ENCODE measurements at places on chromosomes 3 and 15.

- no peak for DNase-seq
These were observed 21.4 kb downstream of the CHDH start for GRCh38 chr3:53824795-53825194.

DNA sequence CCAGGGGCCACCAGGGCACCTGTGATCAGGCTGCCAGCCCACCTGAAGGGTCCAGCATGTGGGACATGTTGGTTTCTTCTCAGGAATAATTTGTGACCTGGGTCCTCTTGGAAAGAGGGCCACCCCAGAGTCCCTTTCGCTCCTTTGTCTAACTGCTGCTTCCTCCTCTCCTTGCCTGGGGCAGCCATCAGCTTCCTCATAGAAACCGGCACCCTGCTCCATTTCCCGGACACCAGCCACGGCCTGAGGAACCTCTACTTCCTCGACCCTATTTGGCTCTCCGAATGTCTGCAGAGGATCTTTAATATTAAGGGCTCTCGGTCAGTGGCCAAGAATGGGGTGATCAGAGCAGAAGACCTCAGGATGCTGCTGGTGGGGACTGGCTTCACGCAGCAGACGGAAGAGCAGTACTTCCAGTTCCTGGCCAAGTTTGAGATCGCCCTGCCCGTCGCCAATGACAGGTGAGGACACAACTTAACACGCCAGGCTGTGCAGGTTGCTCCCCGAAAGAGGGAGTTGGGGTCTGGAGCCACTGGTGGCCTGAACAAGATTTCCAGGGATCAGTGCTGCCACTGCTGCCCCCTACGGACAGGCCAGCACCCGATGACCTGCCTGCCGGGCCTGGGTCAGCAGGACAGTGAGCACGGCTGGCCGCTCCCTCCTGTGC is 109.7 kb downstream of the LRRK1 start:
- peak; percentile 82 for DNase-seq

GRCh38 chr15:75545064-75545463 is 34.1 kb downstream of the PTPN9 start:
- DNase-seq = no peak

DNA sequence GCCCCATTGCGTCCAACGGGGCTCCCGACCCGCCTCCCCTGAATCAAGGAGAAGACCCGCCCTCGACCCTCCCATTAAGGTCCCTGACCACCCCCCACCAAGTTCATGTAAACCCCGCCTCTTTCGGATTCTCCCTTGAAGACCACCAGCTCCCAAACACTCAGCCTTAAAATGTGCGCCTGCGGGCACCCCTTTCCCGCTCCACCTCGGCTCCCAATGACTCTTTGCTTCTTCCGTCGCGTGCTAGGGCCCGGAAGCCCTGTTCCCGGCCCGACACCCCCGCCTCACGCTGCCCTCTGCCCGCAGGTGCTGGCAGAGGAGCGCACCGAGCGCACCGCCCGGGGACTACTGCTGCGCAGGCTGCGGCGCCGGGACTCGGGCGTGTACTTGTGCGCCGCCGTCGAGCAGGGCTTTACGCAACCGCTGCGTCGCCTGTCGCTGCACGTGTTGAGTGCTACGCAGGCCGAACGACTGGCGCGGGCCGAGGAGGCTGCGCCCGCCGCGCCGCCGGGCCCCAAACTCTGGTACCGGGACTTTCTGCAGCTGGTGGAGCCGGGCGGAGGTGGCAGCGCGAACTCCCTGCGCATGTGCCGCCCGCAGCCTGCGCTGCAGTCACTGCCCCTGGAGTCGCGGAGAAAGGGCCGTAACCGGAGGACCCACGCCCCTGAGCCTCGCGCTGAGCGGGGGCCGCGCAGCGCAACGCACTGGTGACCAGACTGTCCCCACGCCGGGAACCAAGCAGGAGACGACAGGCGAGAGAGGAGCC is 2.7 kb upstream of the LSMEM2 start:
- no peak for DNase-seq

- no peak for DNase-seq
These were observed 31.8 kb downstream of the LPP start for GRCh38 chr3:188185717-188186251.

GRCh38 chr3:183692436-183692835 is 5.2 kb upstream of the YEATS2 start:
- no peak for DNase-seq

DNA sequence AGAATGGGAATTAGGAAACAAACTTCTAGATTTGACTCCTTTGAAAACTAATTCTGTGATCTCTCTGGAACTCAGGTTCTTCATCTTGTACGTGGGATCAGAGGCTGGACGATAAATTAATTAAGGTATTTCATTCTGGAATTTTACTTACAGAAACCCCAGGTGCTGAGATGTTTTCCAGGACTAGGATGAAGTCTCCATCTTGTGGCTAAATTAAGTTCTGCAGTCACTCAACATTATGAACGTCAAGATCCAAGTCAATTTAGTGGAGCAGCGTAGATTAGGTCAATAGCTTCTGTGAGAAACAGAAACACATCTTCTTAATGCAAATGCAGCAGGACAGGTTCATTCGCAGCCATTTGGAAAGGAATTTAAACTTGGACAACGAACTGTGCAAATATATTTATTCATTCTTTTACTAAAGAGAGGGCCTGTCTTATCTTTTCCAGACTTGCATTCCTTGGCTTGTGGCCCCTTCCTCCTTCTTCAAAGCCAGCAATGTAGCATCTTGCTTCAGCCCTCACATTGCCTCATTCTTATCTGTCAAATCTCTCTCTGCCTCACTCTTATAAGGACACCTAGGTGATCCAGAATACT is 26.7 kb upstream of the TMC3 start:
- no peak for DNase-seq

DNA sequence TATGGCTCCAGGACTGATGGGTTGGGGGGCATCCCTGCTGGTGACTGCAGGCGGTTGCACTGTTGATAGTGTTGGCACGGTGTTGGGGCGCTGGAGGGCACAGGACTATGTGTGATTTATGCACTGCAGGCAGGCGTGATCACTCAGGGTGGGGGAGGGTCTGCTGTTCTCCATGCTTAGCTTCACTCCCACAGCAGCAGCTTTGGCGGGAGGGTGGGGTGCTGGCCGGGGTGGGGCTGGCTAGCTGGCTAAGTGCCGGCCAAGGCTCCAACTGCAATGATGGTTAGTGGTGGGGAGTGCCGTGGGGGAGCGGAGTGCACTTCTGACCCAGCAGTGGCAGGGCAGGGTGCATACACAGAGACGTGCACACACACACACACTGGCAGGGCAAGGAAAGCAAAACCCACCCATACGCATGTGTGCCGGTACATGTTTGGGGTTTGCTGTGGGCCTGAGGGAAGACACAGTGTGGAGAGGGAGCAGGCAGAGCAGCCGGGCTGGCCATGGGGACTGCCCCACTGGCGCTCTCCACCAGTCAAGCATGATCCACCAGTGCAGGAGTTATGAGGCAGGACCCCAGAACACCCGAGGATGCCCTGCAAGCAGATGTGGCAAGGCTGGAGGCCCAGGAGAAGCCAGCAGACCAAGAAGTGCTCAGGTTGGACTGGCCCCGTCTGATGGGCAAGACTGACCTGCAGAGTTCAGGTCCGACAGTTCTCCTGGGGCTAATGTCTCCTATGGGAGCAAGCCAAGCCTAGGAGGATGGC is 16.5 kb upstream of the FGF7 start:
- no peak for DNase-seq

DNA sequence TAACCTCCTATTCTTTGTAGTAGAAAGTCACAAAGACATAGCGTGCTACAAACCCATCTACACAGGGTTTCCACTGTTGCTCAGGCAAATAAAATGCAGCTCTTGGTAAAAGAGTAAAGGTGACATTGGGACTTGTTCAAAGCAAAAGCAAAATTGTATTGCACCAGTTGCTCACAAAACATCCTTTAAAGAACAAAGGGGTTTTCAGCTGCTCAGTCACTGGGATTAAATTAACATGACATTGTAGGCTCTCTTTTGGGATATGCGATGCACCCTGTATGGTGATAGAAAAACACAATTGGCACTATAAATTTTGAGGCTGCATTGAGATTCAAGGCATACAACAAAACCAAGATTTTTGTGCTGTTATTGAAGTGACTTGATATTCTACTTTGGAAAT is 447.3 kb upstream of the CNTN3 start:
- no peak for DNase-seq

DNA sequence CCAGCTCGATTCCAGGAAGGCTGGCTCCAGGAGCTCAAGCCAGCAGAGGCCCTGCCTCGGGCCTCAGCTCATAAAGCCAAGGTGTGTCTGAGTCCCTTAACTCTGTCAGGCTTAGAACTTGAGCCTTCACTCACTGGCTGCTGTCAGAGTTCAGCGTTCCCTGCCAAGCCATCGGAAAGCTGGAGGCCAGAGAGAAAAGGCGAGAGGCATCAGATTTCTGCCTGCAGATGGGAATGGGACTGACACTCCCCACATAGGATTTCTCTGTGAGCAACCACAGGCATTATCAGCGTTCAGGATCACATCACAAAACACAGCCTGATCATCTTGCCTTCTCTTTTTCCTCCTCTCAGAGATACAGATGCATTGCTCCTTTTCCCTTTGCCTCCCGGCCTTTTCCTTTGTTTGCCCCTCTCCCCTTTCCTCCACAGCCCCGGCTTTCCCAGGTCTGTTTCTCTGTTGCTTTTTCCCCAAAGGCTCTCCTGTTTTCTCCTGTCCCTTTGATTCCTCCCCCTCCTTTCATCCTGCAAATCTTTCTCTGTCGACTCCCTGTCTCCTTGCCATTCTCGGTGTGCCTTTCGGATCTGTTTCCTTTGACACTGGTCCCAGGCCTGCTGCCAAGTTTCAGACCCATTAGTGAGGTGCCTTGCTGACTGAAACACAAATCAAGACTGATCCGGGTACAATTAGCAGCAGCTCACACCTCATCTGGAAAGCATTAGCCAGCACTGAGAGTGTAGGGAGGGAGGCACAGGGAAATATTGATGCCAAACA is 44.5 kb upstream of the BOC start:
- no peak for DNase-seq

GRCh38 chr3:188695241-188695640 is 476.5 kb upstream of the TPRG1 start:
- DNase-seq = no peak

DNA sequence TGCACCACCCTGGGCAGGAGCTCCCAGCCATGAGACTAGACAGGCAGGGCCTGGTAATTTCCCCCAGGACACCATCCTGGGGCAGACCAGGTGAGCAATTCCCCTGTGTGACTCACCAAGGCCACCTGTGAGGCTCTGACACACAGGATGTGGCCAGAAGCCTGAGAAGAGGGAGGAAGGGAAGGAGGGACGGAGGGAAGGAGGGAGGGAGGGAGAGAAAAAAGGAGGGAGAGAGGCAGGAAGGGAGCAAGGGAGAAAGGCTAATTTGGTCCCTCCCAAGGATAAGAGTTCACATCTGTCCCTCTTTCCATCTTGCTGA is 25.9 kb downstream of the WNT7A start:
- DNase-seq = no peak

- no peak for DNase-seq
These were observed 29.8 kb downstream of the NMNAT3 start for GRCh38 chr3:139647866-139648435.

DNA sequence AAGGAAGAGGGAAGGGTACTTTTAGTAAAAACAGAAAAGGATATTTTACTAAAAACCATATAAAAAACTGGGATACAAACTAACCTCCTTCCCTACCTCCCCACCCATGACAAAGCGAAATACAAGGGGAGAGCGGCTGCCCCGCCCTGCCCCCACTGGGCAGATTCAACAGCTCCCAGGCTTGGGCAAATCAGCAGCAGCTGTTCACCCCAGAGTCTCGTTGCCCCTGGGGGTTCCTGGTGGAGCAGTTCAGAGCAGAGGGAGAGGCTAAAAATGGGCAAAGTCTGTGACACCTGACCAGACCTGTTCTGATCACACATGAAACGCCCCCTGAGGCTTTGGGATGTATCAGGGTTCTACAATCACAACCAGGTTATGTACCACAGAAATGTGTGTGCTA is 2.5 kb upstream of the ETFA start:
- DNase-seq = no peak

- DNase-seq = no peak
These were observed 5.9 kb downstream of the STAB1 start for GRCh38 chr3:52501046-52501445.

DNA sequence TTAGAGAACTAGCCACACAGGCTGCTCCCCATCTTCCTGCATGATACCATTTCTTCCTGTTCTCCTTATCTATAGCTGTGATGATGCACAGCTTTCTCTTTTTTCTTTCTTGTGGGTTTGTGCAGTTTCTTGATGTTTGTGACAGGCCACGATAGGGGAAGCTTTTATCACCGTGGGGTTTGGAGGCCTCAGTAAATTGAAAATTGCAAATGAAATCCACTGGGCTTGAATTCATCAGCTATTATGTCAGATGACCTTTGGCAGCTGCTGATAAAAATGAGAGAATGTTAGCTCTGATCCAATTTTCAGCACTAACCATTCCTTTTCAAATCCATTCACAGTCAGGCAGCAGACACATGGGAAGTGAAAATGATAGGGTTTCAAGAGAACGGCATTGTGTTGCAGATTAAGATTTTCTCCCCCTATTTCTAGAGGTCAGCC is 176.9 kb upstream of the SOX2 start:
- DNase-seq = no peak

Measured in mesenteric fat pad (tissue), 1 donor.